ENCODE measurements at places on chromosomes 5 and 9.

DNA sequence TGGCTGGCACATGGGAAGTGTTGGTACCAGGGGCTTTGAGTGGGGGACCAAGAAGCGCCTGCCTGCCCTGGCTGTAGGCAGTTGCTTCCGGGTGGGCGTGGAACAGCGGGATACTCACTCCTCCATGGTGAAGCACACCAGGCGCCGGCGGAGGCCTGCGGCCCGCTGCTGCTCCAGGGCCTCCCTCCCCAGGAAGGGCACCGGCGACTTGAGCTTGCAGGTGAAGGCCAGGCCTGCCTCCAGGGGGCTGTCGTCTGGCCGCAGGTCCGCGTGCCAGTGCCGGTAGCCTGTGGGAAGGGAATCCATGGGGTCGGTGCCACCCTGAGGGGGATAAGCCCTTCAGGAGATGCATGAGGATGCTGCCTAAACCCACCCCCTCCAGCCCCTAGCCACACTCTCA, 34.3 kb downstream of the DBH start:
- DNase-seq: no peak

GRCh38 chr5:143882520-143882919, 70.6 kb downstream of the HMHB1 start:
- DNase-seq: no peak

DNA sequence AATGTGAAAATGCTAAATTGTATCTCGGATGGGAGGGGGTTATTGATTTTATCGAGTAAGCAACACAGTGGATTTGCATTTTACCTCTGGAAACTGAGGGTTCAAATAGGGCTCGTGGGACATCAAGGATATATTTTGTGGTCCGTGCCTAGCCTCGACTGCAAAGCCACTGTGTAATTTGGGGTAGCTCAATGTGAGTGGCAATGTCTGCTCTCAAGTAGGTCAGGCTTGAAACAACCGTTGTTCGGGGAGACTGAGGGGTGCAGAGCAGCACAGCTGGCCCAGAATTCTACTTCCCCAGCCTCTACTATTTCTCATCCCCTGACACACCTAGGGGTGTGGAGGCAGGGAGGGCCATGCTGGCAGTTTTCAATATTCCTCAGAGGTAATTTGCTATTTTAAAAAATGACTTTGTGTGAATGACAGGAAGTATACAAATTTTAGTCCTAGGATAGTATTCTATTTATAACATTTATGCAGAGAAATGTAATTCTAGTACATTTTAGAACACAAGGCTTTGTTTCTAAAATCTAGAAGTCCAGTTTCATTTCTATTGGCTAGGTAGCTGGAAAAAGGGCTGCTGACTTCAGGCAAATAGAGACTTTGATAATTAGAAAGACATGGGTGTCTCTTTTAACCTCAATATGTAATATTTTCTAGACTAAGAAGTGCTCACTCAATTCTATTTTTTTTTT, 1.4 kb upstream of the DAB2 start:
- DNase-seq: no peak

GRCh38 chr5:59732806-59733205, 160.7 kb downstream of the PDE4D start:
- DNase-seq: no peak

DNA sequence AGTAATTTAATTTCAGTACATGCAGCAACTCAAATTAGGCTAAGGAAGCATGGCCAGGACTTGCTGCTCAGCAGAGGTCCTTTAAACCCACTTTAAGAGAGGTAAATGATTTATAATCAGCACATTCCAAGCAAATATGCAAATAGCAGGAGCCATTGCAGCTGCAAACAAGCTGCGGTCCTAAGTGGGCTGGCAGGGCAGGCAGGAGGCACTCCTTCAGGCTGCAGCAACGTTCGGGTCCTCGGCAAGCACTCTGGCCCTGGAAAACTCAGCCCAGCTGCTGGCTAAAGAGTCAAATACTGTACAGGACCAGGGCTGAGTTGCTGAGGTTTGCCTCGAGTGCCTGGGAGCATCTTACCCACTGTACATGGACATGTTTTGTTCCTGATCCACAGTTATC, 126.9 kb downstream of the FSTL4 start:
- no peak for DNase-seq

Measured in smooth muscle cell of the brain vasculature (primary cell).